ENCODE measurements at places on chromosomes 5 and 9.

DNA sequence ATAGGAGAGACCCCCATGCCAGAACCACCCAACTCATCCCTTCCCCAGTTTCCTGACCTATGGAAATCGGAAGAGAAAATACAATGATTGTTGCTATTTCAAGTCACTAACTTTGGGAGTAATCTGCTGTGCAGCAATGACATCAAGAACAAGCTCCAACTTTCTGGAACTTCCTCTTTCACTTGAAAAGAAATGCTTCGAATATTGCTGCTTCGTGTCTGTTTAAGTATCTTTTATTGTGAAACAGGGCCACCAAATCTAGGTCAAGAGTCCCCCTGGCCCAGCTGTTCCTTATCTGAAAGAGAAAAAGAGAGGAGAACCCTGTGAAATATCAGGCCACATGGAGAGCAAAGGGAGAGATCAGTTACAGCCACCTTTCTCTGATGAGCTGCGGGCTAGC, 59.4 kb upstream of the DNAH5 start:
- DNase-seq = no peak

DNA sequence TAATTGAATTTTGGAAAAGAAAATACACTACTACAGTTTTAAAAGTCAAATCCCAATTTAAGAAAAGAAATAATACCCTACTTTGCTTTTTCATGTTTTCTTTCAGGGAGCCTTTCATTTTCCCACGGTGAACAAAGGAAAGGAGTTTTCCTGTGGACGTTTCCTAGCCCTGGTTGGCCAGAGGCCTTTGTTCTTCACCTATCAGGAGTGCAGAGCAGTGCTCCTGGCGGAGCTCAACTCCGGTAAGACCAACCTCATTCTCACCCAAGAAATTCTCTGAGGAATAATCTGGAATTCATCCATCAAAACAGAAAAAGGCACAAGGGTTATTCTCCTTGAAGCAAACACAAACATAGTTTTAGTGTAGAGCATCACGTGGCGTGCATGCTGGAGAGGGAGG, 248.9 kb downstream of the ADGRV1 start:
- no peak for DNase-seq

DNA sequence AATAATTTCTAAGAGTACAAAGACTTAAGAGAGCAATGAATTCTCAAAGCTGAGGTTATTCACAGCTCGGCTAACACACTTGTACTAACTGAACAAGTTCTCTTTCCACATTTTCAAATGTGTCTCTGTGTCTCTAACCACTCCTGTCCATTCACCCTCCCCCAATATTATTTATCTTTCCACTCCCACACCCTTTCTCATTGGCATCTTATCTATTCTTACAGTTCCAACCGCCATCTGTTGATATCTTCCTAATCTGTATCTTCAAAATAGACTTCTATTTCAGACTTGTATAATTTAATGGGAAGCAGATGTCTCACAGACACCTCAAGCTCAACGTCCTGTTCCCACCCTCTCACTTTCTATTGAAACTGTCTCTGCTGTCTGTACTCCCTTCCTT, 205.9 kb downstream of the ANXA1 start:
- no peak for DNase-seq

DNA sequence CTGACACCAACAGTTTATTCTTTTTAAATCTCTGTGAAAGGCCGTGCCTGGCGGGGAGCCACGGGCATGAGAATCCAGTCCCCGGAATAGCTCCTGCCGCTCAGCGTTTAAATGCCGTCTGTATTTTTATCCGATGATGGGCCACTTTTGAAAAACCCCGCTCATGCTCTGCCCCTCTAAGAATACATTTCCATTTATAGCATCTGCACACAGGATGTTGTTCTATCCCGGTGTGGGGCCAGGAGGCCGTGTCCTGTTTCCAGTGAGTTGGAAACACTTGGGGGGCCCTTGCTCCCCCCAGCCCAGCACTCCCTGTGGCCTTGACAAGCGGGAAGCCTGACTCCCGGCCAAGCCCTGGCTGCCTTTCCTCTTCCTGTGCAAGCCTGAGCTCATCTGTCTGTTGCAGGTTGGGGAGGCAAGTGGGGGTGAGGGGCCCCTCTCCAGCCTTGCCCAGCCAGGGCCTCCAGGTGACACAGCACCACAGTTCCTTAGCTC, 39.0 kb downstream of the ERGIC1 start:
- peak; percentile 47 for DNase-seq

GRCh38 chr5:92635001-92635461, 946.0 kb downstream of the NR2F1-AS1 start:
- no peak for DNase-seq

- DNase-seq = no peak
These were observed 120.2 kb downstream of the PSD2 start for GRCh38 chr5:139915834-139916233.

GRCh38 chr9:114722081-114722621, 40.2 kb upstream of the TEX48 start:
- DNase-seq = no peak

DNA sequence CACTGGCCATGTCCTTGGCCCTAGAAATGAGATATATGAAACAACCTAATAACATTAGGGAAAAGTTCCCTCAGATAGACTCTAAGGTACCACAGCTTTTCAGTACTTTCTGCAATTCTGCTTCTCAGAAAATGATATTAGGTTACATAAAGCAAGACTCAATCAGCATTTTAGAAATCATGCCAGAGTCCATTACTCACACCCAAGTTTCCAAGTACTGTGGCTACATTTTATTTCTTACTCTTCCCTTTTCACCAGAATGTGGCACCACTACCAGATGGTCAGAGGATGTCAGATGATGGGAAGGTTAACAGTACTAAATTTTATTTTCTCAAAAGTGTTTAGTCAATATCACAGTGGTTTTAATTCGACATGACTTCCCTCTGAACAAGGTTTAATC, 217.2 kb downstream of the MLLT3 start:
- DNase-seq = no peak

GRCh38 chr9:37425298-37425752, 2.8 kb downstream of the GRHPR start:
- DNase-seq = no peak

DNA sequence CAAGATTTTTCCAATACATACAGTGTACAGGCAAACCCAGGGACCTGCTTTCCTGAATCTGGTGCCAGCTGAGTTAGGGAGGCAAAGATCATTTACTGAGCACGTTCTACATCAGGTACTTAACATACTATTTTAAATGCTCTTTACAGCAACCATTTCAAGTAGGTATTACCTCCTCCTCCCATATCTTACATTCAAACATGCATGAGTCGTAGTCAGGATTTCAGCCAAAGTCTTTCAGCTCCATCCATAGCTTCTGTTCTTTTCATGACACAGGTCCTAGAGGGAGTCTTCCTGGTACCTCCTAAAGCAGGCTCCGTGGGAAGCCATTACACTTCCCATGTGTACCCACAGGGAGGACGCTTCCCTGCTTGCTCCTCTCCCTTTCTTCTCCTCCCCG, 11.7 kb downstream of the KCNV2 start:
- no peak for DNase-seq

- peak; percentile 38 for DNase-seq
These were observed 168.9 kb downstream of the PAPPA start for GRCh38 chr9:116322521-116322920.

- peak; percentile 12 for DNase-seq
These were observed 292.6 kb upstream of the DAB2 start for GRCh38 chr5:39717176-39717897.

DNA sequence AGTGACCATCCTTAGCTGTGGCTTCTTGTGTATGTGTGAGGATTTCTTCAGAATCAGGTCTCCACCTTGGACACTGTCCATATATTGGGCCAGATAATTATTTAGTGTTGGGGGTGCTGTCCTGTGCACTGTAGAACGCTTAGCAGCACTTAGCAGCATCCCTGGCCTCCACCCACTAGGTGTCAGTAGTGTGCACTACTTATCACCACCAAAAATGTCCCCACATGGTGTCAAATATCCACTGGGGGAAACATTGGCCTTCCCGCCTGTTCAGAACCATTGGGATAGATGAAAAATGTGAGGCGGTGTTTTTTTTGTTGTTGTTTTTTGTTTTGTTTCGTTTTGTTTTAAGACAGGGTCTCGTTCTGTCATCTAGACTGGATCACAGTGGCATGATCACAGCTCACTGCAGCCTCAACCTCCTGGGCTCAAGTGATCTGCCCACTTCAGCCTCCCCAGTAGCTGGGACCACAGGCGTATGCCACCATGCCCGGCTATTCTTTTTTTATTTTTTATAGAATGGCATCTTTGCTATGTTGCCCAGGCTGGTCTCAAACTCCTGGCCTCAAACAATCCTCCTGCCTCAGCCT, 67.7 kb downstream of the TENT4A start:
- DNase-seq = no peak

GRCh38 chr5:152549709-152550108, 144.6 kb upstream of the NMUR2 start:
- no peak for DNase-seq

- DNase-seq = no peak
These were observed 47.4 kb downstream of the SPEF2 start for GRCh38 chr5:35665096-35665495.

GRCh38 chr9:124079176-124079925, 67.8 kb downstream of the LHX2 start:
- peak; percentile 81 for DNase-seq

DNA sequence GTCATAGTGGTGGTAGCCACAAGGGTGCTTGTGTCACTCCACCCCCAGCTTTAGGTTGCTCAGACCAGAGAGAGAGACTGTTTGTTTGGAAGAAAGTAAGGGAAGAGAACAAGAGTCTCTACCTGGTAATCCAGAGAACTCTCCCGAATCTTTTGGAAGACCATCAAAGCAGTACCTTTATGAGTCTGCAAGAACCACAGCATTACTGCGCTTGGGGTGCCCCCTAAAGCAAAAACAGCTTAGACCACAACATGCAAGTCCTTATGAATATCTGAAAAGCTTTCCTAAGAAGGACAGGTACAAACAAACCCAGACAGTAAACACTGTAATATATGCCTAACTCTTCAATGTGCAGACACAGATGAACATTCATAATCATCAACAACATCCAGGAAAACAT, 1398.6 kb upstream of the C9orf72 start:
- DNase-seq = no peak

- no peak for DNase-seq
These were observed 23.1 kb downstream of the CCNJL start for GRCh38 chr5:160289356-160289651.

DNA sequence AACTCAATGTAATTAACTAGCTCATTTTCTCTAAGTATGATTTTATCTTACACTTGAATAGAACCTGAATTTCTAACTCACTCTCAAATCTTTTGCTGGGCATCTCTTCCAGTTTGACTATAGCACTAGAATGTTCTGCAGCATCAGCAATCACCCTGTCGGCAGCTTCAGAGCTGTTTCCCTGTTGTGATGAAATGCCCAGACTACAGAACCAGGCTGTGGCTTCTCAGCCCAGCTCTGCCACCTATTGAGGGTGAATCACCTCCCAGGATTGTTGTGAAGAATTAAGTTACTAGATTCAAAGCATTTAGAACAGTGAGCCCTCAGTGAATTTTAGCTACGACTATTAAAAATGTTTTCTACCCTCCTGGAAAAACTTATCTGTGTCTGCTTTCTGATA, 90.4 kb upstream of the ANKRD55 start:
- peak; percentile 78 for DNase-seq

GRCh38 chr9:113705306-113705927, 170.7 kb upstream of the ZNF618 start:
- DNase-seq = no peak

Data from AG20443 (cell line).